ENCODE measurements at places on chromosomes 2 and 18.

DNA sequence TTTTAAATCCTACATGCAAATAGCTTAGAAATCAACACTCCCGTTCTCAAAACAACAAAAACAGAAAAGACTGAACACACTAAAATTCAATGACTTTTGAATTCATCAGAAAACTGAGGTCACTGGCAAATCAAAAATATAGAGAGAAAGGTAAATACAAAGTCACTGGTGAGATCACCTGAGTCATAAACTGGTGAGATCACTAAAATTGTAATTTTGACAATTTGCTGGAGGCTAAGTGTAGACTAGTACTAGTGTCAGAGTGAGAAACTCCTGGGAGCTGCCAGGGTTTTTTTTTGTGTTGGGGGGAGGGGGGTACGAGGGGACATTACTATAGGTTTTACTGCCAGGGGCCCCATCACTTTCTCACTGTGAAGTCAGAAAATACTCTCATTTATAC is 1876.0 kb upstream of the CELF4 start:
- no peak for DNase-seq

- DNase-seq = no peak
Observed at GRCh38 chr18:44828080-44828479, 147.4 kb downstream of the SETBP1 start.

DNA sequence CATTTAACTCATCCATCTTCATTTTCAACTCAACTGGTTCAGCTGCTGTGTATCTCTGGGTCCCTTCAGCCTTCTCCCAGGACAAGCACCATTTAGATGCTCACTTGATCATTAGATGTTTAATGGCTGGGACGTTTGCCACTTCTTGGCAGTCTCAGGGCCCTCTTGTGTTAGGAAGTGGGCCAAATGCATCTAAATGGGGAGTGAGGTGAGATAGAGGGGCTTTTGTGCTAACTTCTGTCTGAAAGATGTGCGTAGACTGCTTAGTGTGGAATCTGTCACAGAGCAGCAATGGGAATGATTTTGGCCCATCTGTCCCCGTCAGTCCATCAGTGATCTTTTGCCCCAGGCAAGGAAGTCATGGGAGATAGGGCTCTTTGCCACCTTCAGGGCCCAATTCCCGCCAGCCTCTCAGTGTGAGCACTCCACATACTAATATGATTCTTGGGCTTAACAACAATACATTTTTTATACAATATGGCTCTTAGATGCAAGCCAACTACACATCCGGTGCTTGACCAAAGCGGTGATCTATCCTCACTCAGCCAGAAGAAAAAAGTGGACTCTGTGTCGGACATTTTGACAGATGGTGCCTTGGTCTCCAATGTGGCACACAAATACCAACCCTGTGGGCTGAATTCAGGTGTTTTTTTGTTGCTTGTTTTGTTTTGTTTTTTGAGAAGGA is 95.7 kb upstream of the EPC2 start:
- no peak for DNase-seq

DNA sequence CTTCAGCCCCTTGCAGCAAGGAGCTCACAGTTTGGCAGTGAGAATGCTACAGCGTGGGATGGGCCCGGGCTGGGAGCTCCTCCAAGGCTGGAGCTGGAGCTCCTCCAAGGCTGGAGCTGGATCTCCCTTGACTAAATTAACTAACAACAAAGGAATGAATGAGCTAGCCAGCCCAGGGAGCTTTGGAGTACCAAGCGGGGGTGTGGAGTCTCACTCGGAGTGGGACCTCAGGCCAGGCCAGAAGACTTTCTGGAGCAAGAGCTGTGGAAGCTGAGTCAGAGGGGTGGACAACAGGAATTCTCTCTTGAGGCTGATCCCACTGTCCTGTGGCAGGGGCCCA is 244.7 kb upstream of the HS6ST1 start:
- no peak for DNase-seq

DNA sequence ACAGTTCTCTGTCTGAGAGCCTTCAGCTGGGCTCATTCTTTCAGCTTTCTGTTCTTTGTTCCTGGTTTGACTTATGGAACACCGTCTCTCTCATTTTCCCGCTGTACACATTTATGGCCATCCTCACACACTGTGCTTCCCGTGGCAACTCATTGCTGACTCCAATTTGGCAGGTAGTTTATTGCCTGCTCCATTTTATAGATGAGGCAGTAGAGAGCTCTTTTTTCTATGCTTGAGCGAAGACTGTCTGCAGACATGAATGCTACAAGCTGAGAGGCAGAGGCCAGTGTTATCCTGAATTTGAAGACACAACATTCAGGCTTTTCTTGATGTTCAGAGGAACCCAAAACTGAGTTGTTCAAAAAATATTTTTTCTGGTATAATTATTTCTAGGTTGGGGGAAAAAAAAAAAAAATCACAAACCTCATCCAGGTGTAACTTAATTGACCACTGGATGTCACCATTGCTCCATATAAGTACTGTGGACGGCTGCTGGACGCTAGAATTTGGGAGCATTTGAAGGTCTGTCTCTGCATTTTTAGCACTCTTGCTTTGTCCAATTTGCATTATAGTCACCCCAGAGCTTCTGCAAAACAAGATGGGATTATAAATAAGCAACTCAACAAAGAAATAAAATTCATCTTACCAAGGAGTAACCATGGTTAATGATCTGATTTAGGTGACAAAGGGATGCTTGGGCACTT is 83.5 kb downstream of the HRH4 start:
- DNase-seq = no peak

DNA sequence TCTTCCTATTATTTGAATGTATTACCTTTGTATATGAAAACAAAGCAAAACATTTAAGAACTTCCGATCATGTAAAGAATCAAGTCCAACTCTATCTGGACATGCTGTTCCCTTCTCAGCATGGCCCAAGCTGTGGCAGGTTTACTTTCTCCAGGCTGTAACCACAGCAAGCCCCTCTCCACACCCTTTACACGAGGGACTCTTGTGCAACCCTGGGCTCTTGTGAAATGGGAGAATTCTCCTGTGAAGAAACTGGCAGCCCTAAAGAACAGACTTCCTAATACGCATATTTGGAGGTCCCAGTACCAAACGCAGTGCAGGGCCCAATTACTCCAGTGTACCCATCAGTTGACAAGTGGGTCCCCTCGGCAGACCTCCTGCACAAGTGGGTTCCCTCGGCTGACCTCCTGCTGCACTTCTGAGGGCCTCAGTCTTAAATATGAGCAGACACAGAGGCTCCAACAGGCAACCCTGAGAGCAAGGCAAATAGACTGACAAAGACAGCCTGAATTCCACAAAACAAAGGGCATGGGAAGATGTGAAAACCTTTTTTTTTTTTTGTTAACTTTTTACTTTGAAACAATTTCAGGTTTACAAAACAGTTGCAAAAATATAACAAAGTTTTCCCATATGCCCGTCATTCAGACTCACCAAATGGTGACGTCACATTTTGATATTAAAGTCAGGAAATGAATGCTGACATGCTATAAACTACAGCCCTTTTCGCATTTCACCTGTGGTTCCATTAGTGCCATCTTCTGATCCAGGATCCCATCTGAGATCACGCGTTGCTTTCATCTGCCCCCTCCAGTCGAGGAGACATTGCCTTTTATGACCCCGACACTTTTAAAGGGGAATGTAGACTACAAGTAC is 78.2 kb downstream of the FBXO15 start:
- DNase-seq = no peak

DNA sequence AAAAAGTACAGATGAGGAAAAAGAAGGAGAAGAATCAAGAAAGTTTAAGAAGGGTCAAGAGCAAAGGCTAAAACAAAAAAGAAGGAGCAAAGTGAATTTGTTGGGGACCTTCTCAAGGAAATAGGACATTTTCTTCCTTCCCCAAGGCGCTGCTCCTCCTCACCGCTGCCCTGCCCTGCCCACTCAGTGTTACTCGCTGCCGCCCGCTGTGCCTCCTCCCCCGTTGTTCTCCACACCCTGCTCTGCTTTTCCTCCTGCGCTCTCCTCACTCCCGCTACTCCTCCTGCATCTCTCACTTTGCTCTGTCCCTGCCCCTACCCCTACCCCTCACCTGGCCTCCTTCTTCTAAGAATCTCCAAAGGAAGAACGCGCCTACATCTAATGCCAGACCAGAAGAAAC is 50.7 kb downstream of the ID2 start:
- DNase-seq = no peak

- no peak for DNase-seq
Observed at GRCh38 chr18:22211657-22212056, 42.3 kb downstream of the GATA6 start.

DNA sequence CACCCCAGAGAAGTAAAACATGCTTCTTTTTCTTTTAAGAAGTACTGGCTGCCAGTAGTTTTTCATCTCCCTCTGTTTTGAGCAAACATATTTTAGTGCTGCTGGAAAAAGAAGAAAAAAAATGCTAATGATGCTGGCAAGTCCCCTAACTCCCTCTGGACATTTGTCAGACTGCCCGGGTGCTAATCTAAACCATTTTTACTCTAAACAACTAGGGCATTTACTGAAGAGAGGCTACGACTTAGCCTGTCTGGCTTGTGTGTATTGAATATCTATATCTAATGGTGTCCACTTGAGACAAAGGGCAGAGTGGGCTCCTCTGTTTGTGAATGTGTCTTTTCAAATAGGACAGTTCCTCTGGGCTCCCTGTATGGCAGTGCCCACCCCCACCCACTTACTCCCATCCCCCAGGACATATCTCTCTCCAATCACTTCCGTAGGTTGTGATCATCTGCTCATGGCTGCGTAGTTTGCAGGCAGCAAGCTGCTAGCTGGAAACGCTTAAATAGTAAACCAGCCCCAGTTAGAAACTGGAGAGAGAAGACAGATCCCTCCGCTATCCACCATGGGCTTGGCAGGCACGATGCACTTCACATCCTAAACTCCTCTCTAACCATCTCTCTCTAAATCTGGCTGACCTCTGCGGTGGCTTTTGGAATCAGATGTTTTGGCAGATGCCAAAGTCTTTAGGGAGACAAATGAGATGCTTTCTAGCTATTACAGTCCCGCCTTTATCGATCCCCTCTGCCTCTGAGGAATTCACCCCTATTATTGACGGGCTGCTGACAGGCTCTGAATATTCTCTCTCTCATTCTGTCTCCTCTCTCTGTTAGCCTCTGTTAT is 58.3 kb downstream of the DOCK10 start:
- no peak for DNase-seq

GRCh38 chr2:9247786-9248185 is 41.2 kb downstream of the ASAP2 start:
- no peak for DNase-seq
